Hippocampal formation (tissue), 2 donors: ENCODE measurements at places on chromosomes 4 and X.

GRCh38 chr4:1298461-1298860 is 8.8 kb downstream of the MAEA start:
- no peak for DNase-seq

DNA sequence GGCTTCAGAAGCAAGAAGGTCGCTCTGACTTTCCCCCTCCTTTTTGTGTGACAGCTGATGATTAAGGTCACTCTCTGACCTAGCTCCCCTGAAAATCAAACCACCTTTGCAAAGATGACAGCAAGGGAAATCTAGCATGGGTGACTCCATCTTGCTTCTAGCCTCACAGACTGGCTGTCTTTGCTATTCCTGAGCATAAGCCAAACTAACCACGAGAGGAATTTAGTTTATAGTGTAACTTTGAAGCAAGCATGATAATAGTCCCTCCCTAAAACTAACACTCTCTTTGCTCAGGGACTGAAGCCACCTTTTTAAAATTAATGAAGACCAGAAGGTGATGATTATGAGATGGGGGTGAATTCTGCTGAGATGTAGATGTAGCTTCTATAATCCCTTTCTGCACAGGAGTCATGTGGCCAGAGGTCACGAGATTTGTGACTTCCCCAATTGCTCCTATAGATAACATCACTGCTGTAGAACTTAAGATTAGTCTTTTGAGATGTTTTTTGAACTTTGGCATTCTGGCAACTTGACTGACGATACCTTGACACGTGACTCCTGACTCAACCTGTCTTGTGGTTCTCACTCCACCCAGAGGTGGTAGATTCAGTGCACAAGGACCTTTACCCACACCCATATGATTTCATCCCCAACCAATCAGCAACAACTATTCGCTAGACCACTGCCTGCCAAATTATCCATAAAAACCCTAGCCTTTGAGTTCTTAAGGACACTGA is 14.9 kb upstream of the PDE5A start:
- no peak for DNase-seq

DNA sequence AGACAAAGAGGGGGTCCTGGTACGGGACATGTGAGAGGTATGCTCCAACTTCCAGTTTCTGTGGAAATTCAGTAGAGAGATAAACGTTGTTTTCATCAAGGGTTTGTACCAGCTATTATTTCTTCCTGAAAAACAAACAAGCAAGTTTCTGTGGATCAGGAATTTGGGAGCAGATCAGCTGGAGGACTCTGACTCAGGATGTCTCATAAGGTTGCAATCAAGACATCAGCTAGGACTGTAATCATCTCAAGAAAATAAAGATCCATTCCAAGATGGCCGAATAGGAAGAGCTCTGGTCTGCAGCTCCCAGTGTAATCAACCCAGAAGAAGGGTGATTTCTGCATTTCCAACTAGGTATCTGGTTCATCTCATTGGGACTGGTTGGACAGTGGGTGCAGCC is 23.5 kb upstream of the NFKB1 start:
- DNase-seq = no peak

DNA sequence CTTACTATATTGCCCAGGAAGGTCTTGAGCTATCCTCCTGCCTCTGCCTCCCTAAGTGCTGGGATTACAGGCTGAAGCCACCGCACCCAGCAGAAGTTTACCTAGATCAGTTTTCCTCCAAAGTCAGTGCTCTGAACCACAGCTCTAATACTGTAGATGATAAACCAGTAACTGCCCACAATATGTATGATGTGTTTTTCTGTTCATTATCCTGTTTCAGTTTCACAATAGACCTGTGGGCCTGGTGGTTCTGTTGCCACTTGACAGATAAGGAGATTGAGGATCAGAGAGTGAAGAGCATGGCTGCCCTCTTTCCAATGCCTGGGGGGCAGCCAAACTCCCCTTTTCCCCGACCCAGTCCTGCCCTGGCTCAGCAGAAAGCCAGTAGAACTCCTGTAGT is 87.0 kb downstream of the EFNB1 start:
- no peak for DNase-seq

DNA sequence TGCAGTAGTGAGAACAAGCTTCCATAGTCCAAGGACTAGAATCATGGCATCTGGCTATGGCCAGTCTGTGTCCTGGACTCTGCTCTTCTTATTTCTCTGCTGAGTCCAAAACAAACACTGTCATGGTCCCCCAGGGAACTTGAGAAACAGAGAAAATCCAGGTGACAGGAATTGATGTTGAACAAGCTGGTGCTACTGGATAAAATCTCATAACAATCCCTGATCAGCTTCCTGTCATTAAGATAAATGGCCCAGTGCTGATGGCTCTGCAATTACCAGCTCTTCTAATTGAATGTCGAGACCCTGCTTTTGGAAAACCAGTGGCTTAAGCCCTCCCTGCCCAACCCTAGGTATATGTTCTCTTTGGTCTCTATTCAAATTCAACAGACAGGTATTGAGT is 58.8 kb upstream of the ARHGAP36 start:
- DNase-seq = no peak

- DNase-seq = no peak
Observed at GRCh38 chr4:145156986-145157385, 23.4 kb downstream of the OTUD4 start.

GRCh38 chr4:117700111-117700892 is 334.0 kb upstream of the NDST3 start:
- no peak for DNase-seq

DNA sequence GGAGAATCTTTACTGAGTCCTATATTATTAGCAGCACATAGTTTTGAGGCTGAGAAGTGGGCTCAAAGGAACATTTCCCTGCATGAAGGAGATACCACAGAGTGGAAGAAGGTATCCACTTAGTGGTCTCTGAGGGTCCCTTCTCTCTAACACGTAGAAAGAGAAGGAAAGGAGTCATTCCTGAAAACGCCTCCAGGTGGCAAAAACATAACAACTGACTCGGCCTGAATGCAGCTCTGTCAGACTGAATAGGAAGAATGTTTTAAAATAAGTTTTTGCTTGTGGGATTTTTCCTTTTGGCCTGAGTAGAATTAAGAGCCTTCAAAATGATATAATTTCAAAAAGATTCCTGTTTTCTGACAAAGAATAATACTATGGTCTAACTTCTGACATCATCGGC is 23.3 kb downstream of the RPGR start:
- DNase-seq = no peak

DNA sequence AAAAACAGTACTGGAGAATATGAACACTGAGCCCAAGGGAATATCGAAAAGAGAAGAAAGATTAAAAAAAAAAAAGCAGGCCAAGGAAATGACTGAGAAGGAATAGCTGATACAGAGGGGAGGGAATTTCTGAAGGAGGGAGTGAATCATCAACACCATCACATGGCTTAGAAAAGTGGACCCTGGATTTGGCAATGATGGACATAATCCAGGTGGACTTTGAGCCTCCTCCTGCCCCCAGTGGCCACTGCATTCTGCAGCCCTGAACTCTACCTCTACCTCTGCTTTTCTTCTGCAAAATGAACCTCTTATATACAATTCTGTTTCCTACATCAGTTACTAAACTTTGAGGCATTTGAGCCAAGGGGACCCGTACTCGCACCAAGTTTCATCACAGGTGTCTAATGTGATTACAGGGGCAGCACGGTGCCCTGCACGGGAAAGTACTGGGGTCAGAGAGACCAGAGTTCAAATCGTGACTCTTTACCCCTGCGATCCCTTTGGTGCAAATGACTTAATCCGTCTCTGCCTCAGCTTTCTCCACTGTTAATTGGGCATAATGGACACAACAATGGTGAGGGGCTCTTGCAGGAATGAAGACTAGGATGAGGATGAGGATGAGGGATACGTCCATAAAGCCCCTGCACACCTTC is 1.1 kb downstream of the OCIAD2 start:
- no peak for DNase-seq

GRCh38 chr4:139557556-139558110 is 1.6 kb upstream of the SETD7 start:
- no peak for DNase-seq

- no peak for DNase-seq
Observed at GRCh38 chr4:41512596-41512995, 25.4 kb upstream of the LIMCH1 start.

- no peak for DNase-seq
Observed at GRCh38 chr4:2011583-2011982, 2.8 kb upstream of the NELFA start.

DNA sequence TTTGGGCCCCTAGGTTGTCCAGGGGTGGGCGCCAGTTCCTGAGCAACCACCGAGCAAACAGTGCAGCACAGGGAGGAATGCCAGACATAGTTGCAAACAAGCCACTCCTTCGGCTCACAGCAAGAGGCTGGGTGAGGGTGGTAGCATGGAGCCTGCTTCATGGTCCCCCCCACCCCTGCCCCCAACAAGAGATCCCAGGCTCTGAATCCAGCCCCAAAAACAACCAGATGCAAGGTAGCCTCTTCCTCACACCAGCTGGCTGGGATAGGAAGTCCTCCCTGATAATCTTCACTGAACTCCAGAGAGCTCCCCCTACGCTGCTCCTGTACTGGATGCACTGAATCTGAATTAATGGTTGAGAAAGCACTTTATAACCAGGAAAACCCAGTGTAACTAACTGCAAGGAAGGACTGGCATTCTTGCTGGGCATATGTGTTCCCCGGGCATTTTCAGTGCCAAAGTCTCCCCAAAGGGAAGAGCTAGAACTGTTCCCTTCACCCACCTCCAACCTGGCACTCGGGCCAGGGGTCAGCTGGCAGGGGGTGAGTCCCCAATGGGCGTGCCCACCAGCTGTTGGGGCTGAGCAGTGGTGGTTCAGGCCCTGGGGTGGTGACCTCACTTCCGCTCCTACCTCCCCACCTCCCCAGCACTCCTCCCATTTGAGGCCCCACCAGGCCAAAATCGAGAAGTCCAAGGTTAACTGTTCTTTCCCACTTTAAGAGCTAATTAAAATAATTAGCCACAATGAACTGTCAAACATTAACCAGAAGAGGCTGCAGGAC is 1.5 kb downstream of the ELF4 start:
- no peak for DNase-seq

DNA sequence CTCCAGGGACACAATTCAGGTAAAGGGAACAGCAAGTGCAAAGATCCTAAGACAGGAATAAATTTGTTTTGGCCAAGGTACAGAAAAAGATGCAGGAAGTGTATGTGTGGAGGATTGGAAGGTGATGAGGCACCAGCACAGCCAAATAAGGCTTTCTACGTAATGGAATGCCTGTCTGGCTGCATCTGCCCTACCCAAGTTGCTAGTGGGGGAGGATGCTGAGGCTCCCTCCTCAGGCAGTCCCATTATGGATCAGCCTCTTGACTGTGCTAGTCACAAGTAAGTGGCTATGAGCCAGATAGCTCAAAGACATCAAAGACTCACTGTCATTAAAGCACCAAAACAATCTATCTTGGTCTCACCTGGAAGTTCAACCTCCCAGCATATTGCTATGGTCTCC is 300.9 kb upstream of the FAT4 start:
- DNase-seq = no peak
